SJSA1 (cell line): ENCODE measurements at places on chromosomes 2 and 18. TPM values are rescaled to one million over a fixed set of nuclear protein-coding genes. Genes with fewer than 3 reads are reported as not detected.

DNA sequence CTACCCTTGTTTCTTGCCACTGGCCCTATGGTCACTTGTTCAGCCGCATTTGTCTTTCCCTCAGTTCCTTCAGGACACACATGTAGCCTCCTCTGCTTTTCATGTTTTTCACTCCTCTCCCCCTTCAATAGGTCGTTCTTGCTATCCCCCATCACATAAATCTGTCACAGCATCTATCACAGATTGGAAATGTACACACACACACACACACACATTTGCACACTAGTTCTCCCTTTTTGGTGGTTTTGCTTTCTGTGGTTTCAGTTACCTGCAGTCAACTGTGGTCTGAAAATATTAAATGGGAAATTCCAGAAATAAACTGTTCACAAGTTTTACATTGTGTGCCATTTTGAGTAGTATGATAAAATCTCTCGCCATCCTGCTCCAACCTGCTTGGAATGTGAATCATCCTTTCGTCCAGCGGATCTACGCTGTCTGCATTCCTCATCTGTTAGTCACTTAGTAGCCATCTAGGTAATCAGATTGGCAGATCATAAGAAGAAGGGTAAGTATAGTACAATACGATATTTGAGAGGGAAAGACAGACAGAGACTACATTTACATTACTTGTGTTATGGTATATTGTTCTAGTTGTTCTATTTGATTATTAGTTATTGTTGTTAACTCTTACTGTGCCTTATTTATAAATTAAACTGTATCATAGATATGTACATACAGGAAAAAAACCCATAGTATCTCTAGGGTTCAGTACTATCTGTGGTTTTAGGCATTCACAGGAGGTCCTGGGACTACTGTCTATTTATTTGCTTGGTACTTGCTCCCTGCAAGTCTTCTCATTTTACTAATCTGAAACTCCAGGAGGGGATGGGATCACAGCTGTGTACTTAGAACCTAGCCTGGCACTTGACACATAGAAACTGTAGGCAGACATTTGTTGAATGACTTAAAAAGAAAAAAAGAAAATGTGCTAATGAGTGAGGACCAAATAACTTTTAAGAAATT lies 86.1 kb upstream of the PNPT1 start:
- DNase-seq = peak; percentile 71

Gene FBLN7
- total RNA-seq = not detected in 2 replicates

Gene MREG
- 0.22 and 1.9 TPM in 2 replicates for total RNA-seq

Gene AAK1
- total RNA-seq = 83.8 and 84.9 TPM in 2 replicates

Gene ICOS
- not detected in 2 replicates for total RNA-seq

Gene NTSR2
- not detected in 2 replicates for total RNA-seq

GRCh38 chr2:199810422-199811171 lies 40.4 kb downstream of the FTCDNL1 start:
- no peak for DNase-seq

DNA sequence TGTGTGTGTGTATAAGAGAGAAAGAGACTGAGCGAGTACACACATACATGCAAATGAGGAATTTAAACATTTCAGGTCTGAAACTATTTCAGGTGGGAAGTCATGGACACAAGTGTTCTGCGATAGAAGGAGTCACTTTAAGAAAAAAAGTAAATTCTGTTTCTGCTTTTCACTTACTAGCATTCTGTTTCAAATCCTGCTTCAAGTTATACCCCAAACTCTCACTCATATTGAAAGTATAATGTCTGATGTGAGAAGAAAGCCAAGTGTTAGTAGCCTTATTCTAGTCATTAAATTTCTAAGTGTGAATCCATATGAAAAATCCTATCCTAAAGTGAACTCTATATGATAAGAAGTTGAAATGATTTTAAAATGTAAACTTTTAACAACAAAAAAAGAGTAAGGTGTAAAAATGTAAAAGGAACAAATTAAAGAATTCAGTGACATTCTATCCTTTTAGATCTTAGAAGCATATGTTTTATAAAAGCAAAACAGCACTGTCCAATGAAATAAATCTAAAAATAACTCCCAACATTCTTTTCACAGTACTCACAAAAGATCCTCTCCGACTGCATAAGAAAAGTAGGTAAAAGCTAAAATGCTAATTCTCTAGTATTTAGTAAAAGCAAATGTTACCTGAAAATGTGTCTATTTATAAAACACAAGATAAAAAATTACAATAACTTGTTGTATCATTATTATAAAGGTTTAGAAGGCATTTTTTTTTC lies 570.6 kb downstream of the ZEB2 start:
- DNase-seq = no peak

- DNase-seq = no peak
These were observed 12.5 kb downstream of the CAPN14 start for GRCh38 chr2:31204783-31205182.

- no peak for DNase-seq
These were observed 6.9 kb upstream of the ITPRID2 start for GRCh38 chr2:181884601-181885000.

DNA sequence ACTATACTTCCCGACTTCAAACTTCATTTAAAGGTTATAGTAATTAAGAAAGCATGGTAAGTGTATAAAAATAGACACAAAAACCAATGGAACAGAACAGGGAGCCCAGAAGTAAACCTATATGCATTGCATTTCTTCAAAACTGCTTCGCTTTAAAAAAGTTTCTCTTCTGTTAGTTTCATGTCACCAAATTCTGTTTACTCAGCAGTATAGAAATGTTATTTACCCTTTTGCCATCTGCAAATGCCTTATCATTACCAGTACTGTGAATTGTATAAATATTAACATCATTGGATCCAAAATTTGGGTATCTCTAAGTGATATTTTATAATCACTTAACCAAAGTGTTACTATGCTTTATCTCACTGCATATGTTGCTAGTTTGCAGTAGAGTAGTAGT lies 45.9 kb upstream of the ZNF638 start:
- no peak for DNase-seq

DNA sequence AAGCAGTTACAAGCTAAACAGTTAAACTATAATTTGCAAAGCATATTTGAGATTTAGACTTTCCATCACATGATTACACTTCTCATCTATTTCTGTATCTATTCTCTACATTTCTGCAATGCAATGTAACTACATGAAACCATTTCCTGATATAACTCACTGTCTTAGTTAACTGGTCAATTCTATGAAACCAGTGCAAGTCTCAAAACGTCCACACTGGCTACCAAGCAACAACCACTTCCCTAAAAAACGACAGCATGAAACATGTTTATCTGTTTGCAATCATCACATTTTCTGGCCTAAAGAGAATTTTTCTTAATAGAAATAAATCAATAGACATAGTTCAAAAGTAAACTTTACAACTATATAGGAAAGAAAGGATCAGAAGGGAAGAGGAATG lies 17.4 kb downstream of the FECH start:
- no peak for DNase-seq

DNA sequence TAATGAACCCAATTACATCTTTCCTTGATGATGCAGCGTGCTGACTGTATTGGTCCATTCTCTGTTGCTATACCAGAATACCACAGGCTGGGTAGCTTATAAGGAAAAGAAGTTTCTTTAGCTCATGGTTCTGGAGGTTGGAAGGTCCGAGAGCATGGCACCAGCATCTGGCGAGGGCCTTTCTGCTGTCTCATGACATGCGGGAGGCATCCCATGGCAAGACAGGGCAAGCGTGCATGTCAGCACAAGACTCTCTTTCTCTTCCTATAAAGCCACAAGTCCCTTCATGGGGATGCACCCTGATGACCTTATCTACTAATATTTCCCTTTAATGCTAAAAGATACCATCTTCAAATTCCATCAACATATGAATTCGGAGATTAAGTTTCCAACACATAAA lies 122.8 kb upstream of the FHL2 start:
- DNase-seq = no peak

DNA sequence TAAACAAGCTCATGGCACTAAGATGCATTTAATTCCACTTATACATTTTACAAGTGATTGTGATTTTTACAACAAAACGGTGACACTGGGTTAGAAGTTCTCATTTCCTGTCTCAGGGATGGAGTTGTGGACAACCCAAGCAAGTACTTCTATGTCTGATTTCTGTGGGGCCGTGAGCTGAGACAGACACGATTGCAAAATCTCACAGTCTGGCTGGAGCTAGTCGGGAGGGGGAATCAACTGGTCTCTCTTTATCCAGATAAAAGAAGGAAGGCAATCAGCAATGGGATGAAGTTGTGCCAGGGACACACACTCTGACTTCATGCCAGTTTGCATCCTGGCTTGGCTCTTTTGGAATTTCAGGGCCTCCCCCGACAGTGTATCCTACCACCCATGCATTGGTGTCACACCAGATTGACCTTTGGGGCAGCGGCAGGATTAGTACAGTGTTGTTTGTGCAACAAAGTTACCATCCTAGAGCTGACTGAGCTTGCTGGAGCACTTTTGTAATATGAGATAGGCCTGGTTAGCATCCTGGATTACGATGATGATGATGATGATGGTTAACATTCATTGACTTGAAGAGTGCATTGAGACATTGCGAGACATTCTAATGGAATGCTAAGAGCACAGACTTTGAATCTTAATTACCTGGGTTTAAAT lies 98.8 kb downstream of the CTAGE1 start:
- DNase-seq = no peak

Gene LYG2
- not detected in 2 replicates for total RNA-seq

DNA sequence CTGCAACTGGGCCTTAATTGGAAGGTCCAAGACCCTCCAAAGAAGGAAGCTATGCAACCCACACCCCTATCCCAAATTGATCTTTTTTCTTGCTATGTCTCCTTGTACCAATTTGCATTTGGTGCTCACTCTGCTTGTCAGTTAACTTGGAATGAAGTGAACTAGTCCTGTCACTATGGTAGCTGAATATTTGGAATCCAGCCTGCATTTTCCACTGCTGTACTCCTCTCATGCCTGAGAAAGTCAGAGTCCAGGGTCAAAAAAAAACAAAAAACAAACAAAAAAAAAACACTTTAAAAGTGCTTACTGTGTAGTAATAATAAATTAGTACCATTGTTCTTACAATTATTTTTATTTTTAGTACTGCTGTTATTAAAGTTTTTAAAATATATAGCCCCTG lies 462.8 kb upstream of the SLC8A1 start:
- no peak for DNase-seq

Gene COL6A3
- total RNA-seq = 160 and 243 TPM in 2 replicates

Gene UGT1A6
- total RNA-seq = not detected in 2 replicates
